ENCODE measurements at places on chromosomes 3 and 15. TPM values are rescaled to one million over a fixed set of nuclear protein-coding genes. Genes with fewer than 3 reads are reported as not detected.

SKOR1 gene
- total RNA-seq: not detected

PLEKHO2 gene
- 13.5 TPM for total RNA-seq

TMEM108 gene
- total RNA-seq: 0.14 TPM

SI gene
- total RNA-seq: not detected

GABRB3 gene
- total RNA-seq: 1.7 TPM

- H3K4me1 ChIP-seq: no peaks in the 10 kb centered on the region
- H3K27me3 ChIP-seq: no peaks in the 10 kb centered on the region
- peaks cover 7% of the 10 kb centered on the region for H3K36me3 ChIP-seq
- no peak for DNase-seq
Measured at GRCh38 chr15:67690936-67691335, 134.4 kb upstream of the SKOR1 start.

- peaks cover 7% of the 10 kb centered on the region for H3K4me1 ChIP-seq
- DNase-seq: peak; percentile 90
- peak within 1 kb of the TSS; percentile 97 for H3K4me3 ChIP-seq
- no peaks in the 10 kb centered on the region for H3K36me3 ChIP-seq
- H3K27me3 ChIP-seq: no peaks in the 10 kb centered on the region
Measured at GRCh38 chr15:78131295-78132061, at the start of gene CIB2. Gene CIB2, minus strand, starts transcription at chr15:78131445. Its CDS starts 230 bp downstream, at chr15:78131215.

DNA sequence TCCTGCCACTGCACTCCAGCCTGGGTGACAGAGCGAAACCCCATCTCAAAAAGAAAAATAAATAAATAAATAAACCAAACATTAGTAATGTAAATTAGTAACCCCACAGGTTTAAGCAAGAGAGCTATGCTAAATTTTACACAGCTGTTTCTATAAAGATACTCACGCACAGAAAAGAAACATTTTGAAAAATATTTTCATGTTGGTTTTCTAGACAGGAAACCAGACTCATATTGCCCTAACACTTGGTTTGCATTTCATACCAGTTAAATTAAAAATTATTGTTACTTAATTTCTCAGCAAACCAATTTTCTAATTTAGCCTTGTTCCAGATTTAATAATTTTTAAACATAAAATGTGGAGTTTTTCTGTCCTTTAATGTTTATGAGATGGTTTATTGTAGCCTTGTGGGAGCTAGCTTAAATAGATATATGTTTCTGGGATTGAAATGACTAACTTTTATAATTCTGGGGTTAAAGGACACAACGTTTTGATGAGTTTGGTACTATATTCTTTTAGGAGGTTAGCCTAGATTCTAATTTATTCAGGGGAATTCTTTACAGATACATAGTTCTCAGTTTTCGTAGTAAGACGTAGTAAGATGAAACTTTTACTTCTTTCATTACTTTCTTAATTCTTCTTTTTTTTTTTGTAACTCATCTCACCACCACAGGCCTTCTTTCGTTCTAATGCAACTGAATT lies 42.6 kb upstream of the SLC4A7 start:
- no peaks in the 10 kb centered on the region for H3K36me3 ChIP-seq
- H3K4me3 ChIP-seq: no peak overlapping the region
- DNase-seq: no peak
- peaks cover 8% of the 10 kb centered on the region for H3K4me1 ChIP-seq
- no peak overlapping the region for H3K27ac ChIP-seq

DNA sequence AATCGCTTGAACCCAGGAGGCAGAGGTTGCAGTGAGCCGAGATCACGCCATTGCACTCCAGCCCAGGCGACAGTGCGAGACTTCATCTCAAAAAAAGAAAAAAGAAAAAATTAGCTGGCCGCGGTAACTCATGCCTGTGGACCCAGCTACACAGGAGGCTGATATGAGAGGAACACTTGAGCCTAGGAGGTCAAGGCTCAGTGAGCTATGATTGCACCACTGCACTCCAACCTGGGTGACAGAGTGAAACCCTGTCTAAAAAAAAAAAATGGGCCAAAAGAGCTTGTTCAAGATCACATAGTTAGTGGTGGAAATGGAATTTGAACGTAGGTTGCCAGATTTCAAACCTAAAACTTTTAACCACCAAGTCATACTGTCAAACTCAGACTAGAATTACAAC lies 46.2 kb upstream of the PPP4R2 start:
- H3K36me3 ChIP-seq: peaks cover 2% of the 10 kb centered on the region
- no peak overlapping the region for H3K27ac ChIP-seq
- peaks cover 3% of the 10 kb centered on the region for H3K4me1 ChIP-seq
- no peak for DNase-seq
- H3K27me3 ChIP-seq: no peaks in the 10 kb centered on the region

GRCh38 chr3:72811571-72811970 lies 36.7 kb downstream of the SHQ1 start:
- H3K36me3 ChIP-seq: peaks cover 29% of the 10 kb centered on the region
- H3K4me1 ChIP-seq: no peaks in the 10 kb centered on the region

DNA sequence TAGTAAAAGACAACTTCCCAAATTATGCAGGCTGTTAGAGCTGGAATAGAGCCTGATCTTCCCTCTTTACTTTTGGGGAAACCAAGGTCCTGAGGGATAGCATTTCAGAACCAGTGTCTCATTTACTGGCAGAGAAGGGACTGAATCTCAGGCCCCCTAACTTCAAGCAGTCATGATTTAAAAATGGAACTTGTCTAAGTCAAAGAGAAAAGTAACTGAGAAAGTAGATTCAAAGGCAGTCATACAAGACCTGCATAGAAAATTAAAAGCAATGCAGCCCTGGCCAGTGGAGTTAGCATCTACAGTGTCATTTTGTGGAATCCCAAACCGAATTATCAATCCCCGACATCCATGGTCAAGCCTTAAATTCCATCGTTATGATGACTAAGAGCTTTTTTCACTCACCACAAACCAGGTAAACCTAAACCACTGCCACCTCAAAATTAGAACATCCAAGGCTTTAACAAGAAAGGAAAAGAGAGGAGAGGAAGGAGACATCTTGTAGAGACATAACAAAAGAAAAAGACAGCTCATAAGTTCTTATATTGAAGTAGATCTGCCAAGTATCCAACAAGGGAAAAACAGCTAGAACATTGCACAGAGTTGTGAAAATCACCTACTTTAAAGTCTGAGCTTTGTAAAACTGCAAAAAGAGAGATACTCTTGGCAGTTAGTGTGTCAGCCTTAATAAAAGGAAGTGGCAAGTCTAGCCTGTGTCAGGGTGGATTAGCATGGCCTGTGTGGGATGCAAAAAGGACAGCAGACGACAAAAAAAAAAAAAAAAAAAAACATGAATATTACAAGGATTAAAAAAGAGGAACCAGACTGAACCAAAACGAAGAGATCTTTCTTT lies 54.1 kb upstream of the CCR2 start:
- no peak overlapping the region for H3K27ac ChIP-seq
- DNase-seq: no peak
- H3K4me3 ChIP-seq: no peak overlapping the region
- H3K4me1 ChIP-seq: no peaks in the 10 kb centered on the region
- H3K36me3 ChIP-seq: no peaks in the 10 kb centered on the region
- H3K27me3 ChIP-seq: no peaks in the 10 kb centered on the region

DNA sequence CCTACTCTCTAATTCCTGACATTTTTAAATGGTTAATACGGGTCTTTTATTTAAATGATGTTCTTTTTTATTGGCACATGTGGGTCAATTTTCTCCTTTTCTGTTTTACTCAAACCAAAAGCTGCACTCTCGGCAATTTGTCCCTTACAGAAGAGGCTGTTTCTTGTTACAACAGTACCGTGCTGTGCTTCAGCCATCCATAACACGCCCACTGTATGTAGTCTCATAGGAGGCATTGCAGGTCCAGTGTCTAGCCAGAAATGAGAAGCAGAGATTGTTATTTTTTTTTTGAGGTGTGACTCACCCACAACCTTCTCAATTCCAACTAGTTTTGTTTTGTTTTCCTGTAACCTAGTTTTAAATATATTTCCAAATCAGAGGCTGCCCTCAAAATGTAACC lies 164.6 kb downstream of the GMNC start:
- no peaks in the 10 kb centered on the region for H3K27me3 ChIP-seq
- DNase-seq: no peak
- H3K36me3 ChIP-seq: no peaks in the 10 kb centered on the region

- no peaks in the 10 kb centered on the region for H3K27me3 ChIP-seq
- no peak overlapping the region for H3K27ac ChIP-seq
- no peak overlapping the region for H3K4me3 ChIP-seq
- no peak for DNase-seq
- H3K4me1 ChIP-seq: no peaks in the 10 kb centered on the region
Measured at GRCh38 chr15:35061825-35062737, 23.0 kb downstream of the NANOGP8 start.

GRCh38 chr15:45534821-45535220 lies 12.3 kb upstream of the SLC30A4 start:
- H3K27ac ChIP-seq: no peak overlapping the region
- H3K27me3 ChIP-seq: no peaks in the 10 kb centered on the region
- no peak overlapping the region for H3K4me3 ChIP-seq
- DNase-seq: no peak
- no peaks in the 10 kb centered on the region for H3K36me3 ChIP-seq

DNA sequence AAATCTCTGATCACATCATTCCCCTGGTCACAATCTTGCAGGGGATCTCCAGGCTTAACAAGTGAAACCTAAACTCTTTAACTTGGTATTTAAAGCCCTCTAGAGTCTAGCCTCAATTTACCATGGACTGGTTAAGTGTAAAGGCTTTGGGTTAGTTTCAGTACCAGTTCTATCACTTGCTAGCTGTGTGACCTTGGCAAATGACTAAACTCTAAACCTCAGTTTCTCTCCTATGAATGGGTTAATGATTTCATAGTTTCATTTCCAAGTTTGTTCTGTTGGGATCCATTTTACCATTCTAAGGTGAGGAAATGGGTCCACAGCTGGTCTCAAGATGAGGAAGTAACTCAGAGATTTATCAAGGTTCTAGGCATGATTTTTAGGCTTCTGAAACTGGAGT lies 38.8 kb upstream of the TIMP4 start:
- peaks cover 15% of the 10 kb centered on the region for H3K4me1 ChIP-seq
- H3K36me3 ChIP-seq: no peaks in the 10 kb centered on the region
- H3K27ac ChIP-seq: no peak overlapping the region
- H3K27me3 ChIP-seq: no peaks in the 10 kb centered on the region
- DNase-seq: no peak
- H3K4me3 ChIP-seq: no peak overlapping the region

GRCh38 chr3:29896856-29897255 lies 616.0 kb downstream of the RBMS3 start:
- no peak for DNase-seq
- no peaks in the 10 kb centered on the region for H3K4me1 ChIP-seq
- no peaks in the 10 kb centered on the region for H3K27me3 ChIP-seq
- H3K36me3 ChIP-seq: no peaks in the 10 kb centered on the region
- no peak overlapping the region for H3K4me3 ChIP-seq
- H3K27ac ChIP-seq: no peak overlapping the region

Measured in heart left ventricle (tissue), 16 donors.